IPS DF 19.7 (cell line): ENCODE measurements at places on chromosomes 4 and X.

- DNase-seq: no peak
Measured at GRCh38 chr4:26856906-26857277, 3.7 kb upstream of the STIM2 start.

GRCh38 chr4:187268940-187269339 is 545.3 kb upstream of the FAT1 start:
- no peak for DNase-seq

GRCh38 chr4:24330172-24330571 is 254.2 kb downstream of the DHX15 start:
- no peak for DNase-seq

DNA sequence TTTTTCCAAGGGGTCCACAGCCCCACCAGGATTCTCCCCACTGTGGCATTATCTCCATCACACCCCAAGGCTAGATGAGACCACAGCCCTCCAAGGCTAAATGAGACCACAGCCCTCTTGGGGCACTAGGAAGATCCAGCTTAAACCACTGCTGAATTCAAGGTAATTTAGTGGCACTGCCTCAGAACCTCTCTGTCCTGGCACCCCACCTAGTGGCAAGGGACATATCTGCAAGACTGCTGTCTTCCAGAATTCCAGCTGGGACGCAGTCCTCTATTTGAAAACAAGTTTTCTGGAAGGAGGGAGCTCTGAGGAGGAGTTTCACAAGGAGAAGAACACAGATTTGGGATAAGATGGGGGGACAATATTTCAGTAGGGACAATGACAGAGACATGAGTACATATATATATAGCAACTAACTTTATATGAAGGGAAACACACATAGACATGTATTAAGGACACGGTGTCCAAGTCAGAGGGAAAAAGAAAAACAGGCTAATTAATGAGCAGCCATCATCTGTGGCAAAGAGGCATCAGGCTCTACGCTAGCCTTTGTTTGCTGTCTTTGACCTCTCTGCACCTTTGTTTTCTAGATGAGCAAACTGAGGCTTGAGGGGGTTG is 9.3 kb downstream of the CETN2 start:
- DNase-seq: peak; percentile 15

DNA sequence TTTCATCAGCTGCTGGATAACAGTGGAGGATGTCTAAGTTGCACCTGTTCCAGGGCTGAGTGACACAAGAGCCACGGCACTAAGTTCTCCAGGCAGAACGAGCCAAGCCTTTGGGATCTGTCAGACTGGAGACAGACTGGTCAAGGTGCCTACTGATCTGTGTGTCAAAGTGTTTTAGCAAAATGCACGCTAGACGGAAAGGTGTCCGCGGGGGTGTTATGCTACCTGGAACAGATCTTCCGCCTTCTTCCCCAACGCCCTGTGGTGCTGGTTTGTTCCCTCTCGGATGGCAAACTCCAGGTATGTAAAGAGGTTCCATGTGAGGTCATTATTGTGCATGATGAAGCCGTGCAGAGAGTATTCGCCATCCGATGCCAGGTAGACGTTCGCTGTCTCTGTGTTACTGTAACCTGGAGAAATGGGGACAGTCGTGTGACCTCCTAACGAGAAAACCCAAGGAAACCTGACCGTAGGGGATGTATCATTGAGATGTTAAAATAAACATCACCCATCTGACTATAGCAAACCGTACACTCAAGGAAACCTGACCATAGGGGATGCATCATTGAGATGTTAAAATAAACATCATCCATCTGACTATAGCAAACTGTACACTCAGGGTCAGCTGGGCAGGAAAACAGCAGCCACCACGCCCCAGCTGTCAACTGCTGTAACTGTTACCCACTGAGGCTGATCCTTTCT is 29.7 kb upstream of the SLC25A6 start:
- no peak for DNase-seq

DNA sequence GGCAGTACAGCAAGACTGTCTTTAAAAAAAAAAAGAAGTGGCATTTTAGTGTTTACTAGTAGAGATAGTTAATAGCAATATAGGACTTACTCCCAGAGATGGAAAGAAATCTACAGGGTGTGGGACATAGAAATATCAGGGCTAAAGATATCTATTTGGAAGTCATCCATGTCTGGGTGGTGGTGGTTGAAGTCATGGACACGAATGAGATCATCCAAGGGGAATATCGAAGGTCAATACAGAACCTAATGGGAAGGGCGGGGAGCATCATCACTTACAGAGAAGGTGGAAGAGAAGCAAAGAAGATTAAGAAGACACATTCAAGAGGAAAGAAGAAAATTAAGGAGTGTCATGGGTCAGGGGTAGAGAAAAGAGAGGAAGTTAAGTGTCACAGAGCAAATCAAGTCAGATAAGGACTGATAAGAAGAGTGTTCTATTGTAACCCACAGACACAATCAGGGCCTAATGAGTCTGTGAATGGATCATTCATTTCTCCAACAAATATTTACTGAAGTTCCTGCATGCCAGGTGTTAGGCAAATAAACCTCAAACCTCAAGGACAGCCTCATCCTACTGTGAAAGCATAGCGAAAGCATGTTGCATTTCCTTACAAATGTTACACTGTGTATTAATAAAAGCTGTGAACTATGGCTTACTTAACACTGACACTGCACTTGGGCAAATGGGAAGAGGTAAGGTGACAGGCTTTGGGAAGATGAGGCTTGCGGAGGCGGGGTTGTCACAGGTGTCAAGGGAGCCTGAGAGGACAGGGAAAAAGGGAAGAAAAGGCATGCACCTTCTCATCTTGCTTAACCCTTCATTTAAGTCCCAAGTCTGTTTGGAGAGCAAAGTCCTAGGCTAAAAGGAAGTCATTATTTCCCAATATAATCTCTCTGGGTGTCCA is 65.3 kb downstream of the ELOVL6 start:
- DNase-seq: no peak

DNA sequence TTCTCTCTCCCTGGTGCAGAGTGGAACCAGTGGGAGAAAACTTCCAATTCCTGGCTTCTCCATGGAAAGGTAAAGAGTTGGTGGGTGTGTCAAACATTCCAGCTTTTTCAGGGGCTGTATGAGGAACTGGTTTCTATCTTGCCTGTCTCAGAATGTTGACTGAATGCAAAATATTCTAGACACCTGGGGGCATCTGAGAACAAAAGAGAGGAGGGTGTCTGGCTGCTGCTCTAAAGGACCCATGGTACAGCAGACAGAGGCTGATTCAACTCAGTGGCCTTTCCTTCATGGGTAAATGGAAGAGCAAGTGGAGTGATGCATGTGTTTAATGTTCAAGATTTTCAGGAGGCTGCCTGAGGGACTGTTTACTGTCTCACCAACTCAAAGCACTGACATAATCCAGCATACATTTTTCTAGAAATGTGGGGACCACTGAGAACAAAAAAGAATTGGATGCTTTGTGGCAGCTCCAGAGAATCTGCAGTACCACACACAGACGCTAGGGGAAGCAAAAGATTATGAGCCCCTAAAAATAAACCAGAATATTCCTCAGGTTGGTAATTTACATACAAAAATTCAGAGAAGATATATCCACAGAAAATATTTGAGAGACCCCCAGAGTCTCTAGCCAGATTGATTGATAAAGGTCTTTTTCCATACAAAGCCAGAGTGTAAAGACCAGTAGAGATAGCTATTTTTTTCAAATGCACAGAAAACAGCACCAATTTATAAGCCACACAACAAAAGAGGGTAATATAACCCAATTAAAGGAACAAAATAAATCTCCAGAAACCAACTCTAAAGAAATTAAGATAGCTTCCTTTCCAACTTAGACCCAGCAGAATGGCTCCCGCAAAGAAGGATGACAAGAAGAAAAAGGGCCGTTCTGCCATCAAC is 48.0 kb upstream of the STARD8 start:
- DNase-seq: no peak

DNA sequence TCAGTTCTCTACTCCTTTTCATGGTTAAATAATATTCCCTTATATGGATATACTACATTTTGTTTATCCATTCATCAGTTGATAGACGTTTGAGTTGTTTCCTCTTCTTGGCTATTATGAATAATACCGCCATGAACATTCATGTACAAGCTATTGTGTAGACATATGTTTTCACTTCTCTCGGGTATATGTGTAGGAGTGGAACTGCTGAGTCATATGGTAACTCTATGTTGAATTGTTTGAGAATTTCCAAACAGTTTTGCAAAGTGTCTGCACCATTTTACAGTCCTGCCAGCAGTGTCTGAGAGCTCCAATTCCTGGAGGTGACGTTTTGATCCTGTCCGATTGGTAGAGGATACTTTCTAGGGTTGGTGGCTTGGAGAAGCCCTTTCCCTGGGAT is 23.6 kb downstream of the PLAC1 start:
- DNase-seq: no peak

GRCh38 chr4:78659264-78659663 is 107.7 kb downstream of the ANXA3 start:
- DNase-seq: no peak

GRCh38 chrX:10636337-10636736 is 16.0 kb upstream of the MID1 start:
- DNase-seq: no peak

DNA sequence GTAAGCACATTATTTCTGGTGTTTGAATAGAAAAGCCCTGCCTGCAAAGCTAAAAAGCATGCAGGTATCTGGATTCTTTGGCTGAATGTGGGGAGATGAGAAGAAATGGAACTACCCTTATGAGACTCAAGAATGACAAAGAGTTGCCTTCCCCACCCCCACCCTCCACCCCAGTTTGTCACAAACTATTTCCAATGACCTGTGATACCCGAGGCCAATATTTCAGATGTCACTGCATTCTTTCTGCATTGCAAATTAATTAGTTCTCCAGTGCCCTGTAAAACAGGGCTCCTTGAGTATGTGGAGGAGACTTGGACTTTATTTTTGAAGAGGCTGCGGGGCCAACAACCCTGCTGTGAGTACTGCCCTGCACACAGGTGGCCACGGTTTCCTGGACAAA is 116.4 kb downstream of the ZNF827 start:
- DNase-seq: no peak

DNA sequence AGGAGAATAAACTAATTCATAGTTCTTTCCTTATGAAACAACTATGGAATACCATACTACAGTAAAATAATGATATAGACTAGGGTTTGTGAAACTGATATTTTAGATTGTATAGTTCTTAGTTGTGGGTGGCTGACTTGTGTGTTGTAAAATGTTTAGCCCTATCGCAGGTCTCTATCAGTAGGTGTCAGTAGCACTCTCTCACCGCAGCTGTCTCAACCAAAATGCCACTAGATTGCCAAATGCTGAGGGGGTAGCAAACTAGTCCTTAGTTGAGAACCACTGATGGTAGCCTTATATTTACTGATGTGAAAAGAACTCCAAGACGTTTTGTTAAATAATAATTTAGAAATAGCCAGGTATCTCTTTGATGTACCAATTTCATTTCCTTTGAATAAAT is 48.1 kb downstream of the RHOXF2B start:
- no peak for DNase-seq

DNA sequence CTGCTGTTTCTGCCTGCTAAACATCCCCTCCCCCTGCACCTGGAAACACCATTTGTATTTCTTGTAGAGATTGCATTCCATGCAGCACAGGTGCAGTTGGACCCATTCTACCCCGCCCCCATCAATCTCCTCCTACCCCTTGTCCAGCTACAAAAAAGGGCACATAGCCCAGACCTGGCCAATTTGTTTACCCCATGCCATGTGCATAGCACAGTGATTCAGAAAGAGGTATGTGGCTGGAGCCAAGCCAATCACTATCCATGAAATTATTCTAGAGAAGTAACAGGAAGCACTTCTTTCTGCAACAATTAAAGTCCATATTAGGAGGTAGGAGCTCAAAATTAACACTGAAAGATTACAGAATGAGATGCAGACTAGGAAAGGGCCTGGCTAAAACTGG is 20.2 kb upstream of the TMEM184C start:
- DNase-seq: no peak

DNA sequence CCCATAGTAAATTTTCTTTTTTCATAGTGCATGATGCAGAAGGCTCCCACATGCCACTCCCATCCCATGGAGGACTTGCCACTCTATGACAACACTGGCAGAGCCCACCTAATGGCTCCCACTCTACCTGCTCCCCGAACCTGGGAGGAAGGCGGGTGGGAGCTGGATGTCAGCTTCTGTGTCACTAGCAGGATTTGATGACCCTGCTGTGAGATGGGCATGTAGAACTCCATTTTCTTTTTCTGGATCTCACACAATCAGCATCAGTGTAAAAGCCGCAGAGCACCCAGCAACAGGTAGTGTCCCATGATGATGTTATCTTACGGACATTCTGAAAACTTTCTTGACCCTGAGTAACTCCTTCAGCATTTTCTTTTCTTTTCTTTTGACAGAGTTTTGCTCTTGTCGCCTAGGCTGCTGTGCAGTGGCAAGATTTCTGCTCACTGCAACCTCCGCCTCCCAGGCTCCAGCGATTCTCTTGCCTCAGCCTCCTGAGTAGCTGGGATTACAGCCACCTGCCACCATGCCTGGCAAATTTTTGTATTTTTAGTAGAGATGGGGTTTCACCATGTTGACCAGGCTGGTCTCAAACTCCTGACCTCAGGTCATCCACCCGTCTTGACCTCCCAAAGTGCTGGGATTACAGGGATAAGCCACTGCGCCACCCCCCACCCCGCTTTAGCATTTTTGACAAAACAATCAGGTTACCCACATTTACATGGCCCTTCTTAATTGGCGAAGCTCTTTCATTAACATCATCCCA is 15.0 kb upstream of the ADH1A start:
- no peak for DNase-seq

DNA sequence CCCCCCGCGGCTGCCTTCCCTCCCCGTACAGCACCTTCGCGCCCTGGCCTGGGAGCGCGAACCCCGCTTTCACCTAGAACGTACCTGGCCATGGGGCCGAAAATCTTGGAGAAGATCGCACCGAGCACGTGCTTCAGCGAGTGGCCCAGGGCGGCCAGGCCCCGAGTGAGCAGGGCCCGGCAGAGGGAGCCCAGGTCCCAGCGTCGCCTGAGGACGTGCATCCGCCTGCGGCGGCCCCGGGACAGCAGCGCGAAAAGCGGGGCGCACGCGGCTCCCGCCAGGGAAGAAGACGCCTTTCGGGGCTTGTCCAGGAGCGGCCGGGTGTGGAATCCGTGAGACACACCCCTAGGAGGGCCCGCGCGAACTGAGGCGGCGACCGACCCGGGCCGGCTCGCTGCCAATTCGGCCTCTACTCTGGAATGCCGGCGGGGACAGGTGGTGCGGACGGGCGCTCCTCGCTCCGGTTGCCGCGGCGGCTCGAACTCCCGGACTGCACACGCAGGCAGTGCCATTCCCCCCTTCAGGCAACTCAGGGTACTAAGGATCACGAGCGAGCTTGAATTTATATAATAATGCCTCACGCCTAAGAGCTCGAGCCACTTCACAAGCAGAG is at the start of gene HS6ST2:
Gene HS6ST2, minus strand, starts transcription at position 539 of the 613 bp plus-strand sequence.
- no peak for DNase-seq

GRCh38 chrX:33330798-33331197 is 119.4 kb upstream of the DMD start:
- DNase-seq: no peak

- DNase-seq: no peak
Measured at GRCh38 chr4:150145946-150146340, 67.7 kb downstream of the DCLK2 start.

DNA sequence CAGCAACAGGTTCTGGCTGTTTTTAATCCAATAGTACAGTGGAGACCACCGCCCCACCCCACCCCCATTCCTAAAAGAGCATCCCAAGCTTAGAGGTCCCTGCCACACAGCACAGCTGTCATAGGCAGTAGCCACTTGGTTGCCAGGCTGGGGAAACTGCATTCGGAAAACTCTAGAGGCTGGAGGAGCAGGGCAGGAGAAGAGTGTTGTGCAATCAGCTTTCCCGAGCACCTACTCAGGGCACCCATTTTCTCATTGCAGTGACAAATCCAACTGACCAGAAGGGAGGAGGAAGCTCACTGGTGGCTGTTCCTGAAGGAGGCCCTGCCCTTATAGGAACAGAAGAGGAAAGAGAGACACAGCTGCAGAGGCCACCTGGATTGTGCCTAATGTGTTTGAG is 1.1 kb downstream of the CXCL1 start:
- DNase-seq: no peak
